Kasumi-1 (cell line): ENCODE measurements at places on chromosomes 16 and 17.
A peak's percentile ranks its signal among the peaks of the same experiment; 100 is the strongest.

GRCh38 chr17:79685121-79685520, 45.6 kb upstream of the ENPP7 start:
- no peak for DNase-seq

DNA sequence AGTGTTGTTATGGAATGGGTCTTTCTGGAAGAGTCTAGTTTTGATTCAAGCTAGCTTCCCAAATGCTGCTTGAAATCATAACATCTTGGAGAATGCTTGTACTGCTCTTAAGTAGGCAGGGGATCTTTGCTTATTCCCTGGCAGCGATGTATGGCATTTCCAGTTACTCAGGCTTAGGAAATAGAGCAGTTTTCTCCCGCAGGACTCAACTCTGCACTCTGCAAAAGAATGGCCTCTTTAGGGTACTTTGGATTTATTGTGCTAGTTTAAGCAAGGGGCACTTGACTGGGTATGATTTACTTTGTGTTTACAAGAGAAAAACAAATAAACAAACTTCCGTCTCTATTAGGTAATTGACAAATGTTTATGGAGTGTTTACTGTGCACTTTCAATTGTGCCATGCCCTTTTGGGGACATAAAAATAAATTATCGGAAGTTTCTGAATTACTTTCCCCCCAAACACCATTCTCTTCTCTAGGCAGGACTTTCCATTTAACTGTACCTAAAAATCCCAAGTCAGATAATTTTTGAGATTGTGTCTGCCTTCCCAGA, 164.0 kb downstream of the MAP2K6 start:
- no peak for DNase-seq

GRCh38 chr16:30728899-30729672, 19.1 kb upstream of the PHKG2 start:
- DNase-seq = peak; percentile 61

GRCh38 chr17:79834565-79835469, 4.4 kb downstream of the CBX4 start:
- DNase-seq = peak; percentile 40

GRCh38 chr17:59751955-59752413, 44.5 kb downstream of the VMP1 start:
- no peak for DNase-seq

- no peak for DNase-seq
Observed at GRCh38 chr17:61617330-61617729, 26.3 kb upstream of the NACA2 start.

GRCh38 chr16:89230255-89230654, 12.8 kb downstream of the ZNF778 start:
- DNase-seq = no peak

GRCh38 chr16:66035096-66035495, 331.4 kb upstream of the CDH5 start:
- DNase-seq = no peak

DNA sequence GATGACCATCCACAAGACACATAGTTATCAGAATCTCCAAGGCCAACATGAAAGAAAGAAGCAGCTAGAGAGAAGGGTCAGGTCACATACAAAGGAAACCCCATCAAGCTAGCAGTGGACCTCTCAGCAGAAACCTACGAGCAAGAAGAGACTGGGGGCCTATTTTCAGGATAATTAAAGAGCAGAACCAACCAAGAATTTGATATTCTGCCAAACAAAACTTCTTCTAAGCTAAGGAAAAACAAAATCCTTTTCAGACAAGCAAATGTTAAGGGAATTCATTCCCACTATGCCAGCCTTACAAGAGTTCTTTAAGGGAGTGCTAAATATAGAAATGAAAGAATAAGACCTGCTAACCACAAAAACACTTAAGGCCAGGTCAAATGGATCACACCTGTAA, 47.8 kb downstream of the ITFG1 start:
- DNase-seq = no peak

DNA sequence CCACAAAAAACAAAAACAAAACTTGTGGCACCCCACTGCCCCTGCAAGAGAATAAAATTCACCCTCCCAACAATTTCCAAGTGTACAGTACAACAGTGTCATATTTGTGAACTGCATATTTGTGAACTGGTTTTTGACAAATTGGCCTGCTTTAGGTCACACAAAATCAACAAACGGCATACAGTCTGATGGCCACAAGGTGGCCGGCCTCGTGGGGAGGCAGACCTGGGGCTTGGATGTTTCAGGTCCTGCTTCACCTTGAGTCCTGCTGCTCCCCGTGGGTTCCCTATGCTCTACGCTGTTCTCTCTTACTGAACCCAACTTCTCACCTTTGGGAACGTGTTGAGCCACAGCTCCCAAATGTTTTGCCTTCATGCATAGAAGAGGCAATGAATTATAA, 102.2 kb downstream of the CDK5R1 start:
- DNase-seq = no peak

- DNase-seq = no peak
Observed at GRCh38 chr17:79654960-79655382, 44.1 kb upstream of the RBFOX3 start.

GRCh38 chr16:4925791-4926190, 11.2 kb downstream of the PPL start:
- no peak for DNase-seq

GRCh38 chr16:88317613-88317965, 65.2 kb upstream of the ZNF469 start:
- no peak for DNase-seq

DNA sequence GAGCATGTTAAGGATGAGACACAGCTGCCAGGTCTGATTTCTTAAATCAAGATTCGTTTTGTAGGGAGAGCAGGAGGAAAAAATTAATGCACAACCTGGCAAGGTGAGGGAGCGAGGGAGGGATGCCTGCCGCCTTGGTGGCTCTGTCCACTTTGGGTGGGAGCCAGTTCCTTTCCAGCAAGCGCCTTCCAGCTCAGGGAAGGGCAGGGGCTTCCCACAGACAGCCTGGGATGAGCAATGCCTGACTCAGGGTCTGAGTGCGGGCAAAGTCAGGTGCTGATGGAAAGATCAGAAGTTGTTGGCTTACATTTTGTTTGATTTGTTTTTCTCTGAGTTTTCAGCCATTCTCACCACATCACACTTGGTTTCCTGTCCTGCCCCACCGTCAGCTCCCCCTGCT, 220.7 kb downstream of the ENGASE start:
- no peak for DNase-seq

DNA sequence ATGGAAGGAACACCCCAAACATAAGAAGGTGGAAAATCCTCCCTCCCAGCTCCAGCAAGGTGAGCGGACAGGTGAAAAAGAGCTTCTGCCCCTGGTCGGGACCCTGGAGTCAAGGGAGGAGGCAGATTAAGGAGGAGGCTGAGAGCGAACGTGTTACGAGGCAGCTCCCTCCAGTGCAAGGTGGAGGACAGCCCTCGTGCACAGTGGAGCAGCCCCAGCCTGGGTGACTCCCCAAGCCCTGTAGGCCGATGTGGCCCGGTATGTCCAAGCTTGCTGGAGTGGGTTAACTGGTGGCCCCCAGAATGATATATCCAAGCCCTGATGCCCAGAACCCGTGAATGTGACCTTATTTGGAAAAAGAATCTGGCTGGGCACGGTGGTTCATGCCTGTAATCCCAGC, 15.5 kb upstream of the CRISPLD2 start:
- no peak for DNase-seq

DNA sequence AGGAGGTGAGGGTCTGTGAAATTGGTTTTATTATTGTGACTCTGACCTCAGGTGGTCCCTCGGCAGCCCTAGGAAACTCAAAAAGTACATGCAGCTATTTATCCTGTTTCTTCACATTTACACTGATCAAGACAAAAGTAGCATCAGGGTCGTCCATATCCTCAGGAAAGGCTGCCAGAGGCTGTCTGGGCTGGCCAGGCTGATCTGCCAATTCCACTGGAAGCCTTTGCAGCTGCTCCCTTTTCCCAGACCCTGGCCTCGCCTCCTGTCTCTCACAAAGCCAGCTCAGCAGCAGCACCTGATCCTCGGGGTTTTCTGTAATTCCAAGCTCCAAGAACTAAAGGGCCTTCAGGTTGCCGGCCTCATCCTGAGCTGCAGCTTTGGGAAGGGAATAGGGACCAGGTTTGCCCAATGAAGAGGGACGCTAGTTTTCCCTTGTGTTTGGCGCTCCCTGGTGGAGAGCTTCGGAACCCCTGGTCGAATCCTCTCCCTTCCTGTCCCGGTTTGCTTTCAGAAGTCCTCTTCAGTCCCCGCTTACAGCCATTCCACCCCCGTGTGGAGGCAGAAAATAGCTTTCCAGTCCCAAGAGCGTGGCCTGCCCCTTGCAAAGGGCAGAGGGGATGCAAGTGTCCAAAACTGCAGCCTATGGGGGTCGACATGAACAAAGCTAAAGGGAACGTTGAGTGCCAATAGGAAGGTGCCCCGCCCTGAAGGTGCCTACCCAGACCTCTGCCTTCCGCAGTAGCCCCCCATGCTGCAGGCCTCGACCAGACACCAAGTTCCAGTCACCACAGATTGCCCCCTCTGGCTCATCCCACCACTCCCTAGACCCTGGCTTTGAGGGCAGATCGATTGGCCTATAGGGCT, 13.4 kb downstream of the MFSD6L start:
- DNase-seq = peak; percentile 36

DNA sequence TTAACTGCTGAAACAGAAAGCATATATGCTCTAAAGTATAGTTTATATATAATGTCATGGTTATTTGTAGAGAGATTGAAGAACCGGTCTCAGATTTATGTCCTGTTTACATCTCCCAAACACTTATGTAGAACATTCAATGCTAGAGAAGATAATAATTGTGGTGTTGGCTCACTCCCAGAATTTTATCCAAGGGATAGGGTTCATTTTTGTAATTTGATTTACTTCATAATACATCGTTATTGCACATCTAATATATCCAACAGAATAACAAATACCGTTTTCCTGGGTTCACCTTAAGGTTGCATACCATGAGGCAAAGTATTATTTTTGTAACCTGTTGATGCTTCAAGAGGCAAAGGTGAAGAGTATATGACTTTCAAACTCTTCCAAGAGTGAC, 202.8 kb upstream of the TBX2 start:
- no peak for DNase-seq

DNA sequence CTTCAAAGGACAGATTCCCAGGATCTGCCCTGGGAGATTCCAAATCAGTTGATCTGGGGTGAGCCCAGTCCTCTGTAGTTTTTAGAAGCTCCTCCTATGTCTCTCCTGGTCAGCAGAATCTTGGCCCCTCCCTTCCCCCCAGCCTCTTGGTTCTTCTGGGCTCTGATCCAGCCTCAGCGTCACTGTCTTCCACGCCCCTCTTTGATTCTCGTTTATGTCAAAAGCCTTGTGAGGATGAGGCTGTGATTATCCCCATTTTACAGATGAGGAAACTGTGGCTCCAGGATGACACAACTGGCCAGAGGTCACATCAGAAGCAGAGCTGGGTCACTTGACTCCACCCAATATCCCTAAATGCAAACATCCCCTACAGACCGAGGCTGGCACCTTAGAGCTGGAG, 840 bp upstream of the CDH5 start:
- no peak for DNase-seq

GRCh38 chr17:77644181-77645071, 314.1 kb upstream of the TNRC6C start:
- no peak for DNase-seq

- DNase-seq = no peak
Observed at GRCh38 chr17:1423456-1424135, 23.6 kb upstream of the YWHAE start.

DNA sequence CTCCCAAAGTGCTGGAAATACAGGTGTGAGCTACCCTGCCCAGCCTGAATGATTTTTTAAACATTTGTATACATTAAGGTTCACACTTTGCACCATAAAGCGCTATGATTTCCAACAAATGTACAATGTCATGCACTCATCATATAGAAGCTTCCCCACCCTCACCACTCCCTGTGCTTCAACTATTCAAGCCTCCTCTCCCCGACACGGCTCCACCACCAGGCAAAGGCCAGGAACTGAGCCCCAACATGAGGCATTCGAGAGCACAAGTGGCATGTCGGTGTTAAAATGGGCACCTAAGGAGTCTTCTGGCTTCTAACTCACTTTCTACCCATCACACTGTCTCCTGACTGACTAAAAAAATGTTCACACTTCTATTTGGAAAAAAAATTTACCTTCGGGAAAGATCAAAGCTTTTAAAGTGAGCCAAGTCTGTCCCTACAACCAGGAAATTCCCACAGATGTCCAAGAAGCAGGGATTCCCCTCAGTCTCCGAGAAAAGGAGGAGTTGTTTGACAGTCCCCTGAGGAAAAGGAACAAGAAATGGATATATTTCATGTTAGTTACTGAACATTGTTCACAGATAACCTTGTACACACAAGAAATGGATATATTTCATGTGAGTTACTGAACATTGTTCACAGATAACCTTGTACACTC, 37.7 kb downstream of the TMEM204 start:
- DNase-seq = no peak

DNA sequence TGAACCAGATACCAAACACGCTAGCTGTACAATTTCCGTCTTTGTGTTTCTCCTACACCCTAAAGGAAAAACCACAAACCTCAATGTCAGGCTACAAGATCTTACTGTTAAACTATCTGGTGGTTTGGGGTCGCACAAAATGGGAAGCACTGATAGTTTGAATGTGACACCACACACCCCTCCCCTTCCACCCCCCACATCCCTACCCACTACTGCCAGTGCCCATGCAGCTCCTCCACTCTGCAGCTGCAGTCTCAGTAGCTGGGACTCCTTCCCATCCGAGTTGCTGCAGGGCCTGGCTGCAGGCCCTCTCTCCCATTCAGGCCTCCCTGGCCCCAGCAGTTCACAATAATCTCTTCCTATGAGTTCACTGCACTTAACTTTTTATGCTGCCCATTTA, 18.4 kb downstream of the TRAP1 start:
- DNase-seq = peak; percentile 28

- DNase-seq = no peak
Observed at GRCh38 chr16:79247386-79247785, 353.2 kb downstream of the MAF start.

- DNase-seq = no peak
Observed at GRCh38 chr16:88772871-88773811, 11.9 kb downstream of the PIEZO1 start.

DNA sequence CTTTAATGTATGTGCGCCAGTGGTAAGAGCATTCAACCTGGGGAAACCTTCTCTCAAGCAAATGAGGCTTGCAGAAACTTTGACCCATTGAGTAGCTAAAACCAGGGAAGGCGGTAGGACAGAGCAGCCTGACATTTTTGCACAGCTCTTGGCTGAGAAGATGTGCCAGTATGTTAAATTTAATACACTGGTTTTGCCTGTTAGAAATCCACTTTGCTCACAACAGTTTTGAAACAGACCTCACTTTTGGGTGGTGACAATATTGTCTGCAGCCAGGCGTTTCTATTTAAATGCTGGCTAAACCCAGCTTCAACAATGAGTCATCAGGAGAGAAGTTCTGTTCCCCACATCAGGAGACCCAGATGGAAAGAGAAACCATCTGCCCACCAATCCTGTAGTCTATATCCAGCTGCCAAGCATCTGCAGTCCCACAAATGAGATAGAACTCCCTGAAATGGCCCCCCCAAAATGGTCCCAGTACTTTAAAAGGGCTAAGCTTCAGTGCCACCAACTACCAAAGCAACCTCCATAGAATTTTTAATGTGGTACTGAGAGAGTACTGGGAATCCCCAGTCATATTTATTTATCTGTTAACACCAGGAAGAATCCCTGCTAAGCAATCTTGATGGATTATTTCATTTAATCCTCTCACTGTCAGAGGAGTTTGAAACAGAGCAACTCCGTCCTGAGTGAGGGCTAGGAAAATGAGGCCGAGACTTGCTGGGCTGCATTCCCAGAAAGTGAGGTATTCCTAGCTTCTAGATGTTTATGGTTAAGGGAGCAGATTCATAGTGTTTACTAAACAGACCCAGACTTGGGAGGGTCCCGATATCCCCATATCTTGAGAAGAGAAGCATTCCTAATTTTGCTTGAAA, 29.0 kb upstream of the CLEC3A start:
- DNase-seq = no peak
